ENCODE measurements at places on chromosomes 3 and 15.
A peak's percentile ranks its signal among the peaks of the same experiment; 100 is the strongest.

DNA sequence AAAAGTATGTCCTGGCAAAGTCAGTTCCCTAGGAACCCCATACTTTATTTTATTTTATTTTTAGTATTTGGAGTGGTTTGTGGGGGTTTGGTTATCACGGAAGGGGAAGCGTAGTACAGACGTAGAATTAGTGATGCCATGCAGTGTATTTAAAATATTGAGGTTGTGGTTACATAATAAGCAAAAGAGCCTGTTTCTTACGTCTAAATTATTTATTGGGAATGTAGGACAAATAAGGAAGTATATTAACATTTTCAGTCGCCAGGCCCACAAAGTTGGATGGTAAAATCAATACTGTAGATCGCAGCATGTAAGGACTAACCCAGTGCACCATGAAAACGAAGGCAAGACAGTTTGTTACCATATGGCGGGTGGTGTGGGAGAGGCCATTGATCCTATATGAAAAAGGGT lies 558 bp downstream of the DTWD1 start:
- no peak for DNase-seq
- H3K4me1 ChIP-seq = peaks cover 32% of the 10 kb centered on the region
- no peaks in the 10 kb centered on the region for H3K27me3 ChIP-seq
- H3K4me3 ChIP-seq = peak overlapping the region; percentile 98
- H3K36me3 ChIP-seq = peaks cover 34% of the 10 kb centered on the region

- no peak overlapping the region for H3K27ac ChIP-seq
- H3K4me1 ChIP-seq = peaks cover 8% of the 10 kb centered on the region
- H3K27me3 ChIP-seq = no peaks in the 10 kb centered on the region
Observed at GRCh38 chr3:115691964-115692363, 68.7 kb downstream of the GAP43 start.

DNA sequence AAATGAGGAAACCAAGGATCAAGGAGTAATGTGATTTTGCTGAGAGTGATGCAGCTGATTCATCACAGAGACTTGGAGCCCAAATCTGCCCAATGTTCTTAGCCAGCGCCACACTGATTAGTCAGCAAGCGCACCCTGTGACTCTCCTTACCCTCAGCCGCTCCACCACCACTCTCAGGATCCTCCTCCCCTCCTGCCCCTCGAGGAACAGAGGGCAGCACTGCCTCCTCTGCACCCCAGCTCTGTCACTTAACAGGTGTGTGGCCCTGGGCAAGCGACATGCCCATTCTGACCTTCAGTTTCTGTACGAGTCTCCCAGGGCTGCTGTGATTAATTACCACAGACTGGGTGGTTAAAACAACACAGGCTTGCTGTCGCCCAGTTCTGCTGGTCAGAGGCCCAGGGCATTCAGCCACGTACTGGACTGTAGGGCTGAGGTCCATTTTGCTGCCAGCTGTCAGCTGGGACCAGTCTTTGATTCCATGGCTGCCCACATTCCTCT lies 36.1 kb upstream of the HRH1 start:
- no peaks in the 10 kb centered on the region for H3K4me1 ChIP-seq
- H3K27ac ChIP-seq = no peak overlapping the region
- no peak overlapping the region for H3K4me3 ChIP-seq
- no peaks in the 10 kb centered on the region for H3K36me3 ChIP-seq
- peaks cover 32% of the 10 kb centered on the region for H3K27me3 ChIP-seq

- H3K27ac ChIP-seq = no peak overlapping the region
- no peak for DNase-seq
- H3K4me3 ChIP-seq = no peak overlapping the region
- no peaks in the 10 kb centered on the region for H3K36me3 ChIP-seq
- no peaks in the 10 kb centered on the region for H3K27me3 ChIP-seq
- no peaks in the 10 kb centered on the region for H3K4me1 ChIP-seq
Observed at GRCh38 chr3:161355508-161355907, 15.8 kb downstream of the SPTSSB start.

DNA sequence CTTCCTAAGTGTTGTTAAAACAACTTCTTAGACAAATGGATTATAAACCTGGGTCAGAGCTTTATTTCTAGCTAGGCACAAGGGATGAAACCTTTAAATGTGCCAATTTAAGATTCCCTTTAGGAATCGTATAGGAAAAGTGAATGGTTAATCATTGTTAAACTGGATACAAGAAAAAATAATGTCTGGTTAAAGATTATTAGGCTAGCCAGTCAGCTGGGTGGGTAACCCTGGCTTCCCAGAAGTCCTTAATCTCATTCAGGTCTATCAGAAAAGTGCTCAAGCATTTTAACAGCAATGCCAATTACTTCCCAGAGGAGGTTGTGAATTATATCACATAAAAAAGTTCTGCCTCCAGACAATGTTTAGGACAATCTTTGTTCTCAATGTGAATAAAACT lies 37.6 kb downstream of the NANOGP8 start:
- no peak overlapping the region for H3K27ac ChIP-seq
- no peaks in the 10 kb centered on the region for H3K4me1 ChIP-seq
- DNase-seq = no peak
- H3K27me3 ChIP-seq = no peaks in the 10 kb centered on the region

DNA sequence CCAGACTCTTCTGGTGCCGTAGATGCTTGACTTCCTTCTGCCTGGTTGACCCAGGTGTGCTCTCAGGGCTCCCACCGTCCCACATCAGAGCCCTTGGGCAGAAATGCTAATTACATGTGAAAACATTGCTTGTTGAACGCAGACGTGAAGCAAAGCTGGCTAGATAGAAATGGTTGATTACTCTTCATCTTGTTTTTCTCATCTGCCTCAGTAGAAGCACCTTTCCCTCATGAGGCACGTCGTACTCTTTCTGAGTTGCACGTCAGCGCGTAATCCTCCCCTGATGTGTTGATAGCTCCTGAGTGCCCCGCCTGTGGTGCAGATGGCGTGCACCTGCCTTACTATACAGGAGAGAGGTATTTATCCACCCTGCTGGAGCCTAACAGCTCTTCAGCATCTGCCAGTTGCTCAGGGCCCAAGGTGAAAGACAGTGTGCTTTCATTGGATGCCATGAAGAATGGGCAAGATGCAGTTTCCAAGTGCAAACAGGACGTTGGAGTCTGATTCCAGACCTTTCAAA lies 18.1 kb downstream of the MAP6D1 start:
- DNase-seq = no peak
- H3K36me3 ChIP-seq = peaks cover 56% of the 10 kb centered on the region
- peaks cover 2% of the 10 kb centered on the region for H3K4me1 ChIP-seq
- H3K27ac ChIP-seq = no peak overlapping the region

GRCh38 chr3:12369598-12369997 lies 80.7 kb downstream of the PPARG start:
- no peak overlapping the region for H3K27ac ChIP-seq
- no peak overlapping the region for H3K4me3 ChIP-seq
- no peaks in the 10 kb centered on the region for H3K27me3 ChIP-seq
- peaks cover 23% of the 10 kb centered on the region for H3K4me1 ChIP-seq
- H3K36me3 ChIP-seq = peaks cover 14% of the 10 kb centered on the region
- DNase-seq = no peak

All from mesothelial cell of epicardium (in vitro differentiated cells).